CD4-positive, alpha-beta T cell treated with Interleukin-12 subunit alpha and Interleukin-12 subunit beta, for 1 hour (primary cell): ENCODE measurements at places on chromosomes 13 and 19.

GRCh38 chr13:55062662-55063061 is 2034.0 kb downstream of the OLFM4 start:
- DNase-seq = no peak

- no peak for DNase-seq
Observed at GRCh38 chr19:43818500-43818899, 8.6 kb upstream of the ZNF283 start.

- no peak for DNase-seq
Observed at GRCh38 chr19:28874742-28875141, 338.2 kb downstream of the UQCRFS1 start.

DNA sequence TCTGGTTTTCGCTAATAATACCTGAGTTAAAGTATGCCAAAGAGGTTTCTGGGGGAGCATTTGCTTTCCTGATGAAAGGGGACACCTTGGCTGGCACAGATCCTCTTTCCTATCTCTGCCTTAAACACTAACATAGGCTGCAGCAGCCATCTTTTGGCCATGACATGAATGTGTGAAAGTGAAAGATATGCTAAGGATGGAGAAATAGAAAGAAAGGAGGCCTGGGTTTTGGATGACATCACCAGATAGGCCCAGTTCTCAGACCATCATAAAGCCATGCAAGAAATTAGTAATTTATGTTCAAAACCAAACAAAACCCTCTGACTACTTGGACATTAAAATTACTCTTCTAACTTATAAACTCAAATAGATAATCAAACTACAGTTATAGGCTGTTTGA is 279.7 kb downstream of the COG6 start:
- no peak for DNase-seq

DNA sequence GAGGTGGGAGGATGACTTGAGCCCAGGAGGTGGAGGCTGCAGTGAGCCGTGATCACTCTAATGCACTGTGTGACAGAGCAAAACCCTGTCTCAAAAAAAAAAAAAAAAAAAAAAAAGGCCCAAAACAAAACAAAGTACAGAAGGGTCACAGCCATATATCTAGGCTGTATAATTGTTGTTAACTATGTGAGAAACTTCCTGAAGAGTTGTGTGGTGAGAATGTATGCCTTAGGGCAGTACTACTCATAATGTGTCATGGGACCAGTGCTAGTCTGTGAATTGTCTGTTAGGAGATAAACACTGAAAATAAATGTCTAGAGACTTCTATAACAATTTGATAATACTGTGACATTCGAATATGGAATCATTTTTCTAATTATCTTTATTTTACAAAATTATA is 43.1 kb downstream of the PAN3 start:
- DNase-seq = no peak

GRCh38 chr19:3670796-3671679 is 29.2 kb downstream of the PIP5K1C start:
- DNase-seq = peak; percentile 41

GRCh38 chr13:61202042-61202441 is 213.6 kb downstream of the PCDH20 start:
- no peak for DNase-seq

DNA sequence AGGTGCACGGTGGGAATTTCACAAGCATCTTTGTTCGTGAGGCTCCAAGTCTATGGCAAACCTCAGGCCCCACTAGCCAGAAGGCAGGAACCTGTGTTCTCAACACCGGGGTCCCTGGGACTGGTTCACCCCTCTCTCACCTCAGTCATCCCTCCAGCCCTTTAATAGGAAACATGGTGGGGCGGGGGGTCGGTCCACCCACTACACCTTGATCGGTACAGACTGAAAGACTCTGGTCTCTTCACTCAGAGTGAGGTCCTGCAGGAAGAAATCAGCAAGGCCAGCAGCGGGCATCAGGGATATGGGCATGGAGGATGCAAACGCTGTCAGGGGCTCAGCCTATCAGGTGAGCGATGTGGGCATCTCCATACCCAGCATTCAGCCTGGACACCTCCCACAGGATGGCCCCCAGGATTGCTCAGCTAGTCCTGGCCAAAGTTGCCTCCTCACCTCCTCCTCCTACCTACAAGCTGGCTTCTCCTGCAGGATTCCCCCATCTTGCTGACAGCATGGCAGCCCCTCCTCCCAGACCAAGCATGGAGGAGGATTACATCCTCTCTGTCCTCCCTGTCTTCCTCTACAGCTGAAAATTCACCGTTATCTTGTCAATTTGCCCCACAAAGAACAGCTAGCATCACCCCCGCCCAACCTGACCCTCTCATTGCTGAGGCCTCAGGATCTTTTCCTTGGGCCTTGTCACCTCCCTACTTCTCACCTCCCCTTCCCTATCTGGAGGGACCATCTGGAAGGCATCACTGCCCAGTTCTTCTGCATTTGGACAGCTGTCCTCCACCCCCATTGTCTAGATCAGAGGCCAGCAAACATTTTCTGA is 37.3 kb upstream of the CD33 start:
- DNase-seq = no peak

DNA sequence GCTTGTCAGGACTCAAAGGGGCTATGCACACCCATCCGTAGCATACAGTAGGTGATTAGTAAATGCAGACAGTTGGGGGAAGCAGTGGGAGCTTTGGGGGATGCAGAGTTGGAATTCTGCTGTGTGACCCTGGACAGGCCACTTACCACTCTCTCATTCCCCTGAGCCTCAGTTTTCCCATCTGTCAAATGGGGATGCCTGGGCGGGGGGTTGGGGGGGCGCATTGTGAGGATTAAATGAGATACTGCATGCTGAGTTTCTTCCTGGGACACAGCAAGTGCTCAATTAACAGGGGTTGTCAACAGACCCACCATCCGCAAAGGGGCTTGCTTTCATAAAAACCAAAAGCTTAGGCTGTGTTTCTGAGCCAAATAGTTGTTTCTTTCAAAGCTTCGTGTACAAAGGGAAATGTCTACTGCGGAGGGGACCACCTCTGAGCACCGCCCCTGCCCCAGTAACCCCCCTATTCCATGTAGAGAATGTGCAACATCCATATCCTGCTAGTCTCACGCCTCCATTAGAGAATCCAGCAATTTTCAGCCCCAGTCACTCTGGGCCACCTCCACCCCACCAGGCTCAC is 132.4 kb downstream of the IER2 start:
- no peak for DNase-seq

- DNase-seq = no peak
Observed at GRCh38 chr19:33247441-33247819, 21.8 kb upstream of the SLC7A10 start.

- DNase-seq = no peak
Observed at GRCh38 chr19:41288673-41289530, 21.1 kb upstream of the CCDC97 start.

DNA sequence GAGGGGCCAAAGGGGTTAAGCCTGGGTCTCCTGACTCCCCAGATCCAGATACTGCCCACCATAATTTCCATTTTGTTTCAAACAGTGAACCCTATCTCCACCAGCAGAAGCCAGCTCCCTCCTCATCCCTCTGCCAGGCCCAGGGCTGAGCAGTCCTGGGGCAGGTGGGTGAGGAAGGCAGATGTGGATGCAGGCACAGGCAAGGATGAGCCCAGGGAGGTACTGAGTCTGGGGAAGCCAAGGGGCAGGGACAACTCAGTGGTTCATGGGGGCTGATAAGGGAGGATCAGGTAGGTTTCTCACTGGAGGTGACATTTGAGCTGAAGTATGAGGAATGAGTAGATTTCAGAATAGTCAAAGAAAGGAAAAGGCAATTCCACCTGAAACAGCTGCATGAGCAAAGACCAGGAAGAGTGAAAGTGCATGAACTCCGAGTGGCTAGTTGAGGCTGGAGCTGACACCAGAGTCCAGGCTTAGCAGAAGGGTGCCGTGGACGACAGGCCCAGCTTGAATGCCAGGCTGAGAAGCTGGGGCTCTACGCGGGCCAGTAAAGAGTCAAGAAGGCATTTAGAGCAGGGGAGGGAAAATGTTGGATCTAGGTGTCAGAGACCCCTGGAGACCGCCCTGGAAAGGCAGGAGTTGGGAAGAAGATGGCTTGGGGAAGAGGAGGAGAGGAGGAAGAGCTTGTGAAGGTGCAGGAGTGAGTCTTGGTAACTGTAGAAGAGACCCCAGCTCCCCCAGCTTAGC is 10.3 kb downstream of the CIC start:
- no peak for DNase-seq

DNA sequence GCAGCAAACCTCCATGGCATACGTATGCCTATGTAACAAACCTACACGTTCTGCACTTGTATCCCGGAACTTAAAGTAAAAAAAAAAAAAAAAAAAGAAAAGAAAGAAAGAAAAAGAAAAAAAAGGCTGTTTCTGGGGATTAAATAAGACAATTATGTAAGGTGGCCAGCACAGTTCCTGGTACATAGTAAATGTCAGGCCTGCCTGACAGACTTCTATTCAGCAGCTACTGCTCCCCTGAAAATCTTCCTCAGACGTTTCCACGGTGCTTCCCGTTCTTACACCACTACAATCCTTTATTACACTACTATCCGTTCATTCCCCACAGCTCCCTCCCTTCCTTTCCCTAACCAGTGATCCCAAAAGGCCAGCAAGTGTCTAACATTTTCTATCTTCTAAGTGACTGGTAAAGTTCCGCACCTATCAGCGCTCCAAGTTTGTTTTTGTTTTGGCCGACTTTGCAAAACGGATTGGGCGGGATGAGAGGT is 636 bp upstream of the RB1 start:
- DNase-seq = no peak

DNA sequence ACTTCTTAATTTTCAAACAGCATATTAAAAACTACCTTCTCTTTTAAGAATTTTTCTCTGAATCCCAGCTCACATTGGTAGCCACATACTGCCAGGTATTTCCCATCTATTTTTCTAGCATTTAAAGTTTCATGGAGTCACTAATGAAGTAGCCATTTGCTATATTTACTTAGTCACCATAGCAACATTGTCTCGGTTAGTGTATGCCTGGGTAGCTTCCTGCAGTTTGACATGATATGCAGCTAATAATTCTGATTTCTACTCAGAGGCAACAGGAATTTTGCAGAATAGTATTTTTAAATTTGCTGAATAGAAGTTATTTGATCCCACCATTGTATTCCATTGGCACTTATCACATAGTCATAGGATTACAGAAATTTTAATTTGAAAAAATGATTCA is 30.9 kb upstream of the KCTD4 start:
- no peak for DNase-seq
